AML-193 (cell line): ENCODE measurements at places on chromosomes 6 and 20.

GRCh38 chr6:23654745-23655144 lies 471.3 kb upstream of the NRSN1 start:
- DNase-seq, result no peak

DNA sequence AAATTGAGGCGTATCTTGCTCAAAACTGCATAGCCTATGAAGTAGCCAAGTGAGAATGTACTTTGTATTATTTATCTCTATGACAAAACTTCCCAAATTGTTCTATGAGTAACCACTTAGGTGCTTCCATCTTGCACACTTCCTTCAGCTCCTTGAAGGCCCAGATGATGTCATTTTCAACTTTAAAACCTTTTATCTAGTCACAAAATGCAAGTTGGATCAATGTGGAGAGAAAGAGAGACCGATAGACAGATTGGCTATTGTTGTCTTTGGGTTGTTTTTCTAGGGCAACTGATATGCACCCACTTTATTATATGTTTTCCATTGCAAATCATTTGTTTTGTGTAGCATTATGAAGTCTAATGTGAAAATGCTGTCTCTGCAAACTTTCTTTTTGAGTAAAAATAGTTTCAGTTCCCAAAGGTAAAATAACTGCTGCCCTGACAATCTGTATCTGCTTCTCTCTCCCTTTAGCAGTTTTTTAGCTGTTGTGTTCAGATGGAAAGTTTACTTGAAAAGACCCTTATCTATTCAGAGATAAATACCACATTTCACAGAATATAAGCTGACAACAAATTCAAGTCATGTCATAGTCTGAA lies 73.7 kb upstream of the CITED2 start:
- no peak for DNase-seq

- no peak for DNase-seq
Measured at GRCh38 chr6:38153076-38153797, 333.7 kb downstream of the ZFAND3 start.

- no peak for DNase-seq
Measured at GRCh38 chr6:24763578-24763977, 11.2 kb upstream of the GMNN start.
